ENCODE measurements at places on chromosomes 7 and 10.

DNA sequence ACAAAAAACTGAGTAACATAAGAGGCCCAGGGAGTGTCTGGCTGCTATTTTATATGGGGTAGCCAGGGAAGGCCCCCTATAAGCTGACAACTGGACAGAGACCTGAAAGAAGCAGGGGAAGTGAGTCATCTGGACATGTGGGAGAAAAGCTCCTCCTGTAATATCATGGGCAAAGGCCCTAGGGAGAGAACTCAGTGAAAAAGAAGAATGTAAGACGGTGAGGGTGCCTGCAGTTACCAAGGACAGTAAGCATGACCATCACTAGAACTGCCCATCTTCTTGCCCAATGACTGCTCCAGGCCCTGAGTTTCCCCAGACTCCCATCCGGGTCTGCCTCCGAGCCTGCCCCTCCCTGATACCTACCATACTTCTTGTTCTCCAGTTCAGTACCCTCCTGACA is 2.3 kb downstream of the ELMO1 start:
- peak; percentile 67 for DNase-seq

DNA sequence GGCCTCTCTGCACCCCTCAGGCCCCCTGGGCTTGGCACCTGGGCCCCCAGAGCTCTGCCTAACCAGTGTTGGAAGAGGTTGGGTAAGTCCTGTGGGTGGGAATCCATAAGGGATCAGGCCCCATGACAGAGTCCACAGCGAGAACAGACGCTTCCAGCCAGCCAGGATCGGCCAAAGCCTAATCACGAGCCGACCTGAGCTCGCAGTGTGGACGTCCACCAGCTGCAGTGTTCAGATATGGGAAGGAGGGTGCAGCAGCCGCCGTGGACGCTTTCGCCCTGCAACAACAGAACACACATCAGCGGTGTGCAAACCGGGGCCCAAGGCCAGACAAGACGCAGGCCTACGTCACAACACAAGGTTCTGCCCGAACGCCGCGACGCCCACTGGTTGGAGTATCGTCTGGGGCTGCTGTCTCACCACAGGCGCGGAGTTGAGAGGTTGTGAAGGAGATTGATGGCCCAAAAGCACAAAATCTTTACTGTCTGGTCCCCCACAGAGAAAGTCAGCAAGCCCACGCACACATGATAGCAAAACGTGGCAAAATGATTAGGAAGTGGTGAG is 102.1 kb downstream of the FOXL3 start:
- peak; percentile 65 for DNase-seq

DNA sequence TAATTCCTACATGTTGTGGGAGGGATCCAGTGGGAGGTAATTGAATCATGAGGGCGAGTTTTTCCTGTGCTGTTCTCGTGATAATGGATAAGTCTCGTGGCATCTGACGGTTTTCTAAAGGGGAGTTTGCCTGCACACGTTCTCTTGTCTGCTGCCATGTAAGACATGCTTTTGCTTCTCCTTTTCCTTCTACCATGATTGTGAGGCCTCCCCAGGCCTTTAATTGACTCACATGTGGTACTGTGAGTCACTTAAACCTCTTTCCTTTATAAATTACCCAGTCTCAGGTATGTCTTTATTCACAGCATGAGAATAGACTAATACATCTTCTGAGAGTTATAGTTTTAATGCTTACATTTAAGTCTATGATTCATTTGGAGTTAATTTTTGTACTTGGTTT is 22.6 kb upstream of the CPN1 start:
- DNase-seq, result no peak

DNA sequence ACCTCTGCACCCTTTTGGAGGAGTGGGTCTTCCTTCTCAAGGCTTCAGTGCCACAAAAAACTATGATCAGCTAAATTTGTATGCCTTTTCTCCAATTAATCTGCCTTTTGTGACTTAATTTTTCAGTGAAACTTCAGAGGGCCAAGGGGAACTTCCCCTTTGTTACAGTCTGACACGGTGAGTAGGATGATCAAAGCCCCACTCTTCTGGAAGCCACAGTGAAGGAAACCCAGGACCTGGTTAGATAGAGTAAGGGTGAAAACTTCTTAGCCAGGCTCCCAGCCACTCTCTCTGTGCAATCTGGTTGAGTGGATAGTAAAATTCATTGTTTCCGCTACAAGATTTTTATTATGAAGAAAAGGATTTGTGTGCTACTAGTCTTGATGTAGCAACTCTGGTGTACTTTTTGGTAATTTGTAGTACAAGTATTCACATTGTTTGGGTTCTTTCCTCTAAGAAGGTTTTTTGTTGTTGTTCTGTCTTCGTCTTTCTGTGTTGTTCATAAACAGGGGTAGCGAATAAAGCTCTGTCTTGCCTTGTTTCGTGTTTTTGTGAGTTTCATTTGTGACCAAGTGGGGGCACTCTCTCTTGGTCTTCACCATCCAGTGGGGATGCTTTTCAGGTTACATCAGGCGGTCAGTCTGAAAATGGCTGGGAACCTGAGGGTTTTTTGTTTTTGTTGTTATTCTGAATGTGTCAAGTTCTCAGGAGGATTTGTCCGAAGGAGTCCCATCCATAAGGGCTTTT is 268.5 kb upstream of the NPSR1 start:
- DNase-seq, result no peak

GRCh38 chr10:6958711-6959110 is 378.6 kb upstream of the PRKCQ start:
- DNase-seq, result no peak

DNA sequence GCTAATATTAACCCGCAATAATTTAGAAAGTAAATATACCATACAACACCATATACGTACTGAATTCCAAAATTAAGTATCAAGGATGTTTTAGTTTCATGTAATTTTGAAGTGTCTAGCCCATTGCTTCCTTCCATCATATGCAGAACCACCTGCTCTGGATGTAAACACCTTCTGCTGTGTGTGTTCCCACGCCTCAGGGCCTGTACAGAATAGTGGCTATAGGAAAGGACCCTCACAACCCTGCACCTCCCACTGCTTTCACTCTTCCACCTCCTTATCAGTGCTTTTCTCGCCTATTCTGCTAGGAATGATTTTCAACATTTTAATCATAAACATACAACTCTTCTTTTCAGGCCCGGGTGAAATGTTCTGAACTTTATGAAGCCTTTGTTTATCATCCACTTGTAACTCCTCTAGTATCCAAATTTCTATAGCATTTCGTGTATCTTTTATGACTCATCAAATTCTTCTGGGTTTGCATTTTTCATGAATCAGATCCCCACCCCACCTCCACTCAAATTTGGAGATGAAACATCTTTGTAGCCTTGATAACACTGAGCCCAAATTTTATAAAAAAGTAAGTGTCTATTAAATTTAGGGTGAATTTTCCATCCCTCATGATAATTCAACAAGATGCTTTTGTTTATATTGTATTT is 1106.8 kb upstream of the C7orf33 start:
- DNase-seq, result peak; percentile 45

- peak; percentile 76 for DNase-seq
Measured at GRCh38 chr10:62744136-62744535, 60.4 kb upstream of the ADO start.

DNA sequence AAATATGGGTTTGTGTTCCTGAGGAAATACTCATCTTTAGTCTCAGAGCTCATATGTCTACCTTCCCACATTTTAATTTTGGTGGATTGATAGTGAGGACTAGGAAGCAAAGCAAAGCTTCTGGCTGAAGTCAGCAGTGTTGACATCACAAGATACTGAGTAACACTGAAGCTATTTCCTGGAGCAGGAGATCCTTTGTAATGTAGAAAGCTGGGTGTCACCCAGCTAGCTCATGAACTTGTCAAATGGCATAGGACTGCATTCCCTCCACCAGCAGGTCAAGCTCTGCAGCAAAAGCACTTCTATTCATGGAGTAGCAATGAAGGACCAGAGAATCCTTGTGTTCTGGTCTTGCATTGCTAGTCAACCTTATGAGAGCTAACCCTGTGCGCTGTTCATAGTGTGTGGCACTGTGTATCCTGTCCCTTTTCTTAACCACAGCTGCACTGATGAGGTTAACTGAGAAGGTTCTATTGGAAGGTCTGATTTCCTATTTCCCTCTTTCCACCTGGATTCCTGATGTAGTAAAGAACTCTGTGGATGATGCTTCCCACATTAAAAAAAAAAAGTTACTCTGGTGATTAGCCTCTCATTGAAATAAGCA is 94.8 kb upstream of the ZNF804B start:
- no peak for DNase-seq

- no peak for DNase-seq
Measured at GRCh38 chr10:92965314-92965713, 95.3 kb upstream of the CYP26C1 start.

DNA sequence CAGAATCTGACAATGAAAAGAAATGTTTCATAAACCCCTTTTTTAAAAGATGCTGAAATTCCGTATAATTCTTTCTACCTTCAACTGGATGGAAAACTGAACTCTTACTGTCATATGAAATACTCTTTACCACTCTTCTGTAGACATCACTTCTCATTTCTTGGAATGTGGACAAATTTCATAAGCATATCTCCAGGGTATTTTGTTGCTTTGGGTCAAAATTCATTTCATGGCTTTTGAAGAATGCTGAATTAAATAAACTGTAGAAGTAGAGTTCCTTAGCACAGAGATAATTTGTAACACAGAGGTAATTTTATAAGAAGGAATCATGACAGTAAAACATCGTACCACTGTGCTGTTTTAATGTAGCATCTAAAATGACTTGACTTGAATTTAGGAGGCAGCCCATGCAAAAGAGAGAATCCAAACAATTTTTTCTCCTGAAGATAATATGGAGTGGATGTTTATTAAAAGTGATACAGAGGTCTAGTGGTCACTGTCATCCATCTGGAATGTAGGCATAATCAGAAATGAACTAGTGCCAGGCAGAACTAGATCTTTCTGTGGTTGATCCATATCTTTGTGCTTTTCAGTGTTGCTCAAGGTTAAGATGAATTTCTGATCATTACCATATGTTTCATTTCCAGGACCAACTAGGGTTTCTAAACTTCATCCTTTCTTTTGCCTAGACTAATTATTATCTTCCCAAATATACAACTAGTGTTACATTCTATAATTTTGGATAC is 492.0 kb downstream of the KIF20B start:
- no peak for DNase-seq

DNA sequence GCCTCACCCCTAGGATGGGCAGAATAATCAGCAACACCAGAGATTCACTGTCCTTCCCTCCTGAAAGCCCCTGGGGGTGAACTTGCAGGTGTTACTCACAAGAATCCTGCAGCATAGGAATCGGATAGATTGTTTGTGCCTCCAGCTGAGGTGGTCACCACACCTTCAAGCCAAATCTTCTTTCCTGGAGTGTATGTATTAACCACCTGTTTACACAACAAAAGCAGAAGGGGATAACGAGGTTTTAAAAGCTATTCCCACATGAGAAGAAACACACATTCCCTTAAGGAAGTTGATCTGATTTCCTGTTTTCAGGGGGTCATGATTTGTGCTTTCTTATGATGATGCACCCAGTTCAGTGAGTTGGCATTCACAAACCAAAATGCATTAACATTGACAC is 173.8 kb upstream of the HPS1 start:
- DNase-seq, result no peak

- no peak for DNase-seq
Measured at GRCh38 chr7:144908324-144908723, 72.5 kb upstream of the TPK1 start.

GRCh38 chr7:29113384-29114102 is 32.8 kb downstream of the CPVL start:
- no peak for DNase-seq

- no peak for DNase-seq
Measured at GRCh38 chr10:78357141-78358063, 323.7 kb downstream of the RPS24 start.

DNA sequence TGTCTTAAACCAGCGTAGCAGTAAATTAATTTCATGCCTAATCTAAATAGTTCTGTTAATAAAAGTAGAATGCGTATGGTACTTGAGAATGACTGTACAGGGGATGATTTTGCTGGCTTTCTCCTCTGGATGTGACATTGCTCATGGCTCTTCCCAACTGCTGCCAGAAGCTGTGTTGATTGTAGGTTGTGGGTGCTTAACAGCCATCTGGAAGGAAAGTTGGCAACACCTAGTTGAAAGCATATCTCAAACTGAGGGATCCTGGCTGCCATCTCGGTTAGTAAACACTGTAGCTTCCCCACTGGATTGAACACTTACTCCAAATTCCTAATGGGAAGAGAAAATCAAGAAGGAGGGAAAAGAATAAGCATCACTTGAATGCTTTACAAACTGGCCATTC is 130.9 kb downstream of the NXPH1 start:
- no peak for DNase-seq

DNA sequence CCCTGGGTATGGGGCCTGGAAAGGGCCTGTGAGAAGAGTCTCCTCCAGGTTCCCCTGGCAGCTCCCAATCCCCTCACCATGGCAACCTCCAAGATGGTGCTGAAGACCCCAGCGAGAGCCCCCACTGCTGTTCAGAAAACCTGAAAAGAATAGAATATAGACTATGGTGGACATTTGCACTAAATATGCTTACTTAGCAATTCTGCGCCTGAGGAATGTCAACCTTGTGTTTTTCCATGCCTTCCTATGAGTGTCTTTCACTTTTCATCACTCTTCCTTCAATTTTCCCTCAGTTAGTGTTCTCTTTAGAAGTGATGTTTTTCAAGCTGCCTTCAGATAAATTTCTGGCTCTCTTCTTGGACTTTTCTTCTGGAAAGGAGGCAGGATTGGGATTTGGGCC is 589.2 kb downstream of the LRMDA start:
- DNase-seq, result no peak

GRCh38 chr10:91864744-91865143 is 44.5 kb downstream of the FGFBP3 start:
- no peak for DNase-seq

GRCh38 chr10:78331391-78331922 is 297.8 kb downstream of the RPS24 start:
- DNase-seq, result peak; percentile 95

GRCh38 chr10:126341491-126341890 is 46.8 kb downstream of the ADAM12 start:
- DNase-seq, result no peak

DNA sequence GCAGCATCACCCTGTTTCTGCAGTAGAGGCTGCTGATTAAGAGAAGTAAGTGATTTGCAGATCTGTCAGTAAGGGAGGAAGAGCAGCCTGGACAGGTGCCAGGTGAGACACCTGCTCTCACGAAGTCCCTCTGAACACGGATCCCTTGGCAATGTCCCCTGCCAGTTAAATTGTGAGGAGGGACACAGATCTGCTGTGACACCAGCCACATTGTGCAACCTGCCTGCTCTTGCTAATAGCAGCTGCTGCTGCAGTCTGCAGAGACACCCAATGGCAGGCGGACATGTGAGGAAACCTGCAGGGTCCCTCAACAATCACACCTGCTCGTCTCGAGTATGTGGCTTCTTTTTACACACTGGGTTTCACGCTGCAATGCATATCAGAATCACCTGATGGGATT is 31.9 kb downstream of the ANXA11 start:
- no peak for DNase-seq

GRCh38 chr10:121087129-121087528 is 236.0 kb downstream of the WDR11 start:
- no peak for DNase-seq

GRCh38 chr7:95095259-95095965 is 188.0 kb downstream of the PPP1R9A start:
- DNase-seq, result no peak
